Mesenchymal stem cell (in vitro differentiated cells and primary cell): ENCODE measurements at places on chromosomes 6 and 20.

DNA sequence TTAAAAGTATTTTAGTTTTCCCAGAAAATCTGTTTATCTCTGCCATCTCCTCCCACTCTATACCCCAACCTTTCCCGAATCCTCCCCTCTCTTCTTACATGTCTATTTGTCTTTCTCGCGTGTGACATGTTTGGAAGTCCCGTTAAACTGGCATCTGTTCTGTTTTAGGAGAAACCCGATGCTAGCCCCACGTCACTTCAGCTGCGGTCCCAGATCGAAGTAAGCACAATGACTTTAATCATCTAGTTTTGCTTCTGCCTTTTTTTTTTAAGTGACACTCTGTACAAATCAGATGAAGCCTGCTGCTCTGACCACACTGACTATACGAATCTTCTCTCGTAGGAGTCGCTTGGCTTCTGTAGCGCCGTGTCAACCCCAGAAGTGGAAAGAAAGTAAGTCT, 97.4 kb downstream of the SASH1 start:
- no peak overlapping the region for H3K4me3 ChIP-seq
- H3K36me3 ChIP-seq: peaks cover 33% of the 10 kb centered on the region
- DNase-seq: no peak
- H3K4me1 ChIP-seq: peaks cover 15% of the 10 kb centered on the region

- H3K4me3 ChIP-seq: no peak overlapping the region
- H3K4me1 ChIP-seq: no peaks in the 10 kb centered on the region
- H3K27ac ChIP-seq: no peak overlapping the region
- DNase-seq: no peak
These were observed 573.8 kb upstream of the NOX3 start for GRCh38 chr6:156029286-156029985.

DNA sequence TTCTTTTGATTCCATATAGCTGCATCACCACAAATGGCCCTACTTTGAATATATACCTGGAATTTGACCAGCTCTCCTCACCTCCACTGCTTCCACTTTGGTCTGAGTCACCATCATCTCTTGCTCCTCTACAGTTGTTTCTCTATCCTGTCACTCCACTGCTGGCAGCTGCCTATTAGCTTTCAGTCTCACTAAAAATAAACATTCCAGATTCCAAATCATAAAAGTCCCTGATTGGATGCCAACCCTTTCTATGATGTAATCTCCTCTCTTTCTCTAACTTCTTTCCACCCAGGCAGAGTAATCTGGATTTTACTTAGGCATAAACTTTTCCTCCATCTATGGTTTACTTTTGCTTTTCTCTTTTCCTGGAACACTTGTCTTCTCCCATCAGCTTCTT, 49.1 kb downstream of the RFPL4B start:
- H3K4me1 ChIP-seq: no peaks in the 10 kb centered on the region
- DNase-seq: no peak
- H3K27me3 ChIP-seq: no peaks in the 10 kb centered on the region
- H3K27ac ChIP-seq: no peak overlapping the region
- H3K4me3 ChIP-seq: no peak overlapping the region

DNA sequence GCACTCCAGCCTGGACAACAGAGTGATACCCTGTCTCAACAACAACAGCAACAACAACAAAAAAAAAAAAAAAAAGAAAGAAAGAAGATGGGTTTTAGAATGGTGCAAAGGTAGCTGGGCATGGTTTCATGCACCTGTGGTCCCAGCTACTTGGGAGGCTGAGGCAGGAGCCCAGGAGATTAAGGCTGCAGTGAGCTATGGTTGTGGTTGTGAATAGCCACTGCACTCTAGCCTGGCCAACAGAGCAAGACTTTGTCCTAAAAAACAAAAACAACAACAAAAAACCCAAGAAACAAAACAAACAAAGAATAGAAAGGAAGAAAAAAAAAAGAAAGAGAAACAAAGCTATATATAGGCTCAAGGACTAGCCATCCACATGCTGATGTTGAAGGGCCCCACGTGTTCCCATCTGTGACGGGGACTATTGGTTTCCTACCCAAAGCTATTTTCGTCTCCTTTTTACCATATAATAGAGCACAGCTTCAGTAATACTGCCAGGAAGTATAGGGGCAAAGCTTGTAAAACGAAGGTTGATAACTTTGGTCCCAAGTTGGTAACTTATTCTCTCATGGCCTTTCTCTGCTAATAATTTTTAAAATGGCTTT, 7.9 kb upstream of the EEF1E1 start:
- no peaks in the 10 kb centered on the region for H3K36me3 ChIP-seq
- no peak for DNase-seq
- H3K27me3 ChIP-seq: no peaks in the 10 kb centered on the region
- H3K4me3 ChIP-seq: no peak overlapping the region

- no peaks in the 10 kb centered on the region for H3K36me3 ChIP-seq
- no peaks in the 10 kb centered on the region for H3K27me3 ChIP-seq
- H3K4me1 ChIP-seq: no peaks in the 10 kb centered on the region
- H3K4me3 ChIP-seq: no peak overlapping the region
These were observed 276.3 kb downstream of the PAX1 start for GRCh38 chr20:21981597-21982344.

DNA sequence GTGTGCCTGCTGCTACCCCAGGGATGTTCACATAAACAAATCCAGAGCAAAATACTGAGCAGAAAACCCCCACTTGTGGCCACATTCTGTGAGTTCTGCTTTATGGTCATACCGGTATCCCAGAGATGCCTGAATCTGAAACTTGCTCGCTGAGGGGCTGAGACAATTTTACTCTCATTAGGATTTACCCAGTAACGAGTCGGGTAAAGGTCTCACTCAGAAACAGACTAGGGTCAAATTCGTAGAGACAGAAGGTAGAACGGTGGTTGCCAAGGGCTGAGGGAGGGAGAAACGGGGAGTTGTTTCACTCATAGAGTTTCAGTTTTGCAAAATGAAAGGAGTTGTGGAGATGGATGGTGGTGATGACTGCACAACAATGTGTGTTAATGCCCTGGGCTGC, 45.4 kb upstream of the NKX2-2 start:
- H3K27ac ChIP-seq: no peak overlapping the region
- peaks cover 19% of the 10 kb centered on the region for H3K27me3 ChIP-seq
- DNase-seq: no peak

- H3K4me1 ChIP-seq: no peaks in the 10 kb centered on the region
- H3K27me3 ChIP-seq: no peaks in the 10 kb centered on the region
- no peak for DNase-seq
- no peak overlapping the region for H3K27ac ChIP-seq
- no peaks in the 10 kb centered on the region for H3K36me3 ChIP-seq
These were observed 34.0 kb upstream of the TASP1 start for GRCh38 chr20:13672690-13673089.

DNA sequence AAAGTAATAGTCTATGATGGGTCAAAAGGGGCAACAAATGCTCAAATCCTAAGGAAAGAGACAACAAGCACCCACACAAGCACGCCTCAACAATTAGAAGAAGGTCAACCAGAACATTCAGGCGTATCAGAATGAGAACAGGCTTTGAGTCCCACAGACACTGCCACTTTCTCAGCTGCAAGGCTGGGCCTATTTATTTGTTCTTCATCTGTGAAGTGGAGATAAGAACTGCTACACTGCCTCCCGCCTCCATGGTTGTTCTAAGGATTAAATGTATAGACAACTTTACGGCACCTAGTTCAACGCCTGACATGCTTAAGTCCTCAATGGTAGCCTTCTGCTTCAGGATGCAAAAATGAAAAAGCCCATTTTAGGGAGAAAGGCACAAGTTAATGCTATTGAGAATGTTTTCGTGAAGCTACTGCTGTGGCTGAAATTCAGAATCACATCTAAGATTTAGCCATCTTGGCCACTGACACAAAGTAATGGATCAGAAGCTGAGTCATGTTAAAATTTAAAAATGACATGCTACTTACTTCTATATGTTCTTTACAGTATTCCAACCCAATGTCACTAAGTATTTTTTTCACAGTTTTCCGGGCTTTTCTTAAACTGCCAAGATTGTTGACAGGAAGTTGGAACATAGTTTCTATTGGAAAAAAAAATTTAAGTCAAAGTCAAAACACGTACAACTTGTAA, 27.7 kb downstream of the ADNP start:
- no peak for DNase-seq
- no peaks in the 10 kb centered on the region for H3K27me3 ChIP-seq
- peaks cover 13% of the 10 kb centered on the region for H3K36me3 ChIP-seq

DNA sequence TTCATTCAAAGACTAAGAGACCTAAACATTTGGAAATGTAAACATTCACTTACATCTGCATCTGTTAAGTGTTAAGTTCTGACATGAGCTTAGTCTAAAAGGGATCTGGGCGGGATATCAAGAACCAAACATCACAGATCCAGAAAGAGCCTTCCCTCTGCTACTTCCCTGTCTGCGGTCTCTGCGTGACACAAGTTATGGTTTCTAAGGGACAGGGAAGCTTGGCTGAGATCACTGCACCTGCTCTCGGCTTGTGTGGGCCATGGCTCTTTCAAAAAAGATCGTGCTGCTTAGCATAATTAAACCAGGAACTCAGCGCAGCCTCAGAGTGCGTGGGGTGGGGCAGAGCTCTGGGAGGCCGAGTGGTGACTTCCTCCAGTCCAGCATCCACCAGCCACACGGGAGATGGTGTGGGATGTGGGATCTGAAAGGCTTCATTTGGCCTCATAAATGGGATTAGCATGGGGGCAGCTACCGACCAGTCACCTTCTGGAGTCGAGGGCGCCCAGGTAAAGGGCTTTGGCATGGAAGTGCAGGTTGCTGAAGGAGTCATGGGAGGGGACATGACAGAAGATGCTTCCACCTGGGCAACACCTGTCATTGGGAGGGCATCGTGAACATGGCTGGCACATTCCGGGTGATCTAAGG, 16.7 kb upstream of the RAMACL start:
- H3K36me3 ChIP-seq: no peaks in the 10 kb centered on the region
- H3K27ac ChIP-seq: no peak overlapping the region
- H3K4me1 ChIP-seq: peaks cover 2% of the 10 kb centered on the region
- DNase-seq: peak; percentile 74
- no peak overlapping the region for H3K4me3 ChIP-seq

DNA sequence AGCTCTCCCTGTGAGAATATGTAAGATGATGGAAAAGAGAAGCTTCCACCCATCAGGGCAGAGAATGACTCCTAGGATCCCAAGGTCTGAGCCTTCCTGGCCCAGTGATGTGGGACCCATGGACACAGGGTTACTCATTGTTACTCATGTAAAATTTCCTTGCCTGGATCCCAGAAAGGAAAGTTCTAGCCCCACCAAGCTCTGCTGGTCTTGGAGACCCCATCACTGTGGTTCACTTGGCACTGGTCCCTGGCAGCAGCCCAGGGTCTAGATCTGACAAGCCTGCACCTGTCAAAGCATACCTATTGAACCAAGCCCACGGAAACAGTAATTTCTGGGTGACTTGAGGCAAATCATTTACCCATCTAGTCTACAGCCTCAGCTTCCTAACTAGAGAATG, 22.1 kb downstream of the MDGA1 start:
- DNase-seq: no peak
- no peaks in the 10 kb centered on the region for H3K36me3 ChIP-seq
- no peaks in the 10 kb centered on the region for H3K27me3 ChIP-seq
- H3K27ac ChIP-seq: no peak overlapping the region
- no peak overlapping the region for H3K4me3 ChIP-seq

GRCh38 chr6:119957195-119957594, 607.6 kb upstream of the MAN1A1 start:
- H3K4me3 ChIP-seq: no peak overlapping the region
- DNase-seq: no peak
- no peak overlapping the region for H3K27ac ChIP-seq
- peaks cover 3% of the 10 kb centered on the region for H3K4me1 ChIP-seq
- no peaks in the 10 kb centered on the region for H3K36me3 ChIP-seq

- H3K27ac ChIP-seq: no peak overlapping the region
- DNase-seq: no peak
- H3K36me3 ChIP-seq: peaks cover 5% of the 10 kb centered on the region
- no peak overlapping the region for H3K4me3 ChIP-seq
- no peaks in the 10 kb centered on the region for H3K4me1 ChIP-seq
- H3K27me3 ChIP-seq: no peaks in the 10 kb centered on the region
These were observed 31.1 kb downstream of the ABT1 start for GRCh38 chr6:26627843-26628242.

GRCh38 chr20:36394340-36394965, 88.3 kb downstream of the DLGAP4 start:
- no peak overlapping the region for H3K27ac ChIP-seq
- peaks cover 2% of the 10 kb centered on the region for H3K4me1 ChIP-seq
- no peaks in the 10 kb centered on the region for H3K36me3 ChIP-seq
- H3K4me3 ChIP-seq: no peak overlapping the region
- peaks cover 73% of the 10 kb centered on the region for H3K27me3 ChIP-seq

- DNase-seq: no peak
- no peaks in the 10 kb centered on the region for H3K36me3 ChIP-seq
- H3K27me3 ChIP-seq: no peaks in the 10 kb centered on the region
- no peak overlapping the region for H3K27ac ChIP-seq
These were observed 132.4 kb downstream of the ELOVL4 start for GRCh38 chr6:79814940-79815339.

- H3K27ac ChIP-seq: no peak overlapping the region
- H3K4me1 ChIP-seq: peaks cover 4% of the 10 kb centered on the region
- H3K36me3 ChIP-seq: no peaks in the 10 kb centered on the region
- no peak for DNase-seq
- H3K4me3 ChIP-seq: no peak overlapping the region
These were observed 66.7 kb upstream of the FYN start for GRCh38 chr6:111939902-111940301.

DNA sequence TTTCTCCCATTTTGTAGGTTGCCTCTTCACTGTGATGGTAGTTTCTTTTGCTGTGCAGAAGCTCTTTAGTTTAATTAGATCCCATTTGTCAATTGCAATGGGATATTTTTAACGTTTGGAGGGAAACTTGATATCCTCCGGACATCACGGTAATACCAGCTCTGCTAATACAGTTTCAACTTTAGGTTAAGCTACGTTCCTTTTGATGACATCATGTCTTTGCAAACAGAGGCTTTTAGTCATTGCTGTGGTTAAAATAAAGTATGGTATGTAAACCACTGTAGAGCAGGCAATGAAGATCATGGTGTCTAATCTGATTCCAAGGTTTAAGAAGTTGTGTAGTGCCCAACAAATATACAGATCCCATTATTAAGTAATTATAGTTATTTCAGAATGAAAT, 168.0 kb upstream of the CHD6 start:
- H3K4me1 ChIP-seq: no peaks in the 10 kb centered on the region
- DNase-seq: no peak
- H3K4me3 ChIP-seq: no peak overlapping the region
- H3K27me3 ChIP-seq: no peaks in the 10 kb centered on the region
- no peak overlapping the region for H3K27ac ChIP-seq

GRCh38 chr20:33926425-33926824, 67.3 kb upstream of the RALY start:
- H3K27me3 ChIP-seq: peaks cover 16% of the 10 kb centered on the region
- no peak overlapping the region for H3K4me3 ChIP-seq
- no peak overlapping the region for H3K27ac ChIP-seq
- DNase-seq: no peak
- no peaks in the 10 kb centered on the region for H3K36me3 ChIP-seq

GRCh38 chr20:46324960-46325703, 16.8 kb upstream of the CDH22 start:
- no peak overlapping the region for H3K27ac ChIP-seq
- H3K4me3 ChIP-seq: no peak overlapping the region
- peak; percentile 43 for DNase-seq
